ENCODE measurements at places on chromosomes 4 and X.

- DNase-seq = no peak
Observed at GRCh38 chr4:70359115-70359661, 1.4 kb upstream of the SMR3A start.

DNA sequence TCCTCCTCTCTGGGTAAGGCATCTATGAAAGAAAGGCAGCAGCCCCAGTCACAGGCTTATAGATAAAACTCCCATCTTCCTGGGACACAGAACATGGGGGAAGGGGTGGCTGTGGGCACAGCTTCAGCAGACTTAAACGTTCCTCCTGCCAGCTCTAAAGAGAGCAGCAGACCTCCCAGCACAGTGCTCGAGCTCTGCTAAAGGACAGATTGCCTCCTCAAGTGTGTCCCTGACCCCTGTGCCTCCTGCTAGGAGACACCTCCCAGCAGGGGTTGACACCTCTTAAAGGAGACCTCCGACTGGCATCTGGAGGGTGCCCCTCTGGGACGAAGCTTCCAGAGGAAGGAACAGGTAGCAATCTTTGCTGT is 89.9 kb downstream of the EFHC2 start:
- no peak for DNase-seq

DNA sequence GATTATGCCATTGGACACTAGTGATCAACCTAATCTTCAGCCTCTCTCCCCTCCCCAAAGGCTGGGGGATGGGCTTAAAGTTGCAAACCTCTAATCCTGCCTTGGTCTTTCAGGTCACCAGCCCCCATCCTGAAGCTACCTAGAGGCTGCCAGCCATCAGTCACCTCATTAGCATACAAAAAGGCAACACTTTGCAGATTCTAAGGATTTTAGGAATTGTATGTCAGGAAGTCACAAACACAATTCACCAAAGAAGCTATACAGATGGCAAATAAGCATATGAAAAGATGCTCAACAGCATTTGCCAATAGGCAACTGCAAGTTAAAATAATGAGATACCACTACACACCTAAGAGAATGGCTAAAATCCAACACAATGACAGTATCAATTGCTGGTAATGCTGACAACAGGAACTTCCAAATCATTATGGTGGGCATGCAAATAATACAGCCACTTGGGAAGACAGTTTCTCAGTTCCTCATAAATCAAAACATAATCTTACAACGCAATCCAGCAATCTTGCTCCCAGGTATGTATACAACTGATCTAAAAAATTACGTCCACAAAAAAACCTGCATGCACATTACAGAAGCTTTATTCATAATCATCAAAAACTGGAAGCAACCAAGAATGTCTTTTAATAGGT is 9.0 kb upstream of the PIM2 start:
- no peak for DNase-seq

- no peak for DNase-seq
Observed at GRCh38 chr4:121255986-121256750, 92.0 kb upstream of the TNIP3 start.

DNA sequence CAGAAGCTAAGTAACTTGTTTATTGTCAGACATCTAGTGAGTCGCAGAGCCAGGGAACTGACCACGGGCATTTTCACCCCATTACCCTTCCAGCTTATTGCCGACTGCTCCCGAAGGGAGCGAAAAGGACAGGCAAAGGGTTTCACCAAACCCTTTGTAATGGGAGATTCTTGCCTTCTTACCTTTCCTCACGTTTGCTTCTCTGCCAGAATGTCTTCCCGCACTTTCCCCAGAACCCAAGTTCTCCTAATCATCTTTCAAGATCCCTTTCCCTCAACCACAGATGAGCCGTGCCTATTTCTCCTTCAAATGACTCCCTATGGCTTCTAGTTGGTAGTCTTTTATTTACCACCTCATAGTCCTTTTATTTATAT is 520 bp upstream of the SRP72 start:
- no peak for DNase-seq

Measured in NCI-H2107 (cell line).